Activated CD4-positive, alpha-beta T cell treated with anti-CD3 and anti-CD28 coated beads, Interleukin-2, amount 10 ng/mL, durations not matched to agents 7 days and 5 days (primary cell): ENCODE measurements at places on chromosomes 2 and 18.

DNA sequence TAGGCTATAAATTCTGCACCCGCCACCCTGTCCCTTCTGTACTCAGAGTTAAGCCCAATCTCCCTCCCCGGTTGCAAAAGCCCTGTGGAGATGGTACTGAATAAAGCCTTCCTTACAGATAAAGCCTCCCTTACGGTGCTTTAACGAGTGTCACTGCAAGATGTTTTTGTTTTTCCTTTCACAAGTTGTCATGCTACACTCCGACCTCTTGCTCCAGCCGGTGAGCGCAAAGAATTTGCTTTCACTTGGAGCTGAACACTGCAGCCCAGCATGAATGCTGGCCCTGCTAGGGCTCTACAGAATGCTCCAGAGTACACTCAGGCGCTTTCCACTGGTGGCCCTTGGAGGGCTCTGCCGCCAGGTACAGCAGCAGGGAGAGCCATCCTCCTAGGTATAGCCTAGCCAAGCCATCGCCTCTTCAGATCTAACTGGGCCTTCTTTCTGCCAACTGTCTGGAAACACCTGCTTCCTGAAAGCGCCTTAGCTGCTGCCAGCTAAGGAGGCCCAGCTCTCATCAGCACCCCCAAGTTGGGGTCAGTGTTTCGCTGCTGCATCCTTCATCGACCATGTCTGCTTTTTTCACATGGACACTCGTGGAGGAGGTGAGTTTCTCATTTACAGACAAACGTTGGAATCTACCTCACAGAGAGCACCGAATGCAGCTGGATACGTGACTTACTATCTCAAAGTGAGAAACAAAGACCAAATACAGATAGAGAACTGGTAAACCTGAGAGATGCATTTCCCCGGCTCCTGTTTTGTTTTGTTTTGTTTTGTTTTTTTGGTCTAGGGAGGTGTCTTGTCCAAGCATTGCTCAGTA lies 13.4 kb upstream of the CREG2 start:
- no peak for DNase-seq

GRCh38 chr2:73638429-73638828 lies 3.8 kb downstream of the NAT8 start:
- no peak for DNase-seq

GRCh38 chr2:1586251-1586922 lies 157.9 kb downstream of the PXDN start:
- no peak for DNase-seq

DNA sequence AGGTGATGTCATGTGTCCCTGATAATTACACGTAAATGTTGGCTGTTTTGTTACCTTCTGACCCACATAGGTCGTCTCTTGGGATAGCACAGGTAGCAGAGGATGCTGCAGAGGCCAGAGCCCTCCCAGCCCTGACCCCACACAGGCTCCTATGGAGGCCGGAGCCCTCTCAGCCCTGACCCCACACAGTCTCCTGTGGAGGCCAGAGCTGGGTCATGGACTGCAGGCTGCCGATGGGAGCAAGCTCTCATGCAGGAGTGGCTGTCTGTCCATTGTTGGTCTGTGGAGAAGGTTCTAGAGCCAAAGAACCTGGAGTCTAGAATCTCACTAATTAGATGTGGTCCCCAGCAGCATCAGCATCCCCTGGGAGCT lies 155.5 kb downstream of the LDLRAD4 start:
- DNase-seq: no peak

GRCh38 chr2:234939576-234939975 lies 12.2 kb upstream of the SH3BP4 start:
- DNase-seq: no peak

DNA sequence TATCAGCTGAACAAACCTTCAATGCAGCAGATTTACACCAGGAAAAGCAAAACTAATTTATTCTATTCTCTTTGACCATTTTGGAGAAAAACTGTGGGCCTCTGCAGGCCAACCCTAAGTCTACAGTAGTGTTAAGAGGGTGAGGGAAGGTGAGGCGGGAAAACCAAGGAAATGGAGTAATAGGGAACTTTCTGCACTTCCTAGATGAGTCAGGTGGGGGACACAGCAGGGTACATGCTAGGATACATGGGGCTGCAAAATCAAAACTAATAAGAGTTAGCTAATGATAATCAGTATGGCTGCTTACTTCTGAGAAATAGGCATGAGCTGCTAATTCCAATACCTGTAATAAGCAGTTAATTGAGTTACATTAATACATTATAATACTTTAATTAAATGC lies 66.0 kb upstream of the PGAP1 start:
- DNase-seq: no peak

GRCh38 chr18:58350526-58350925 lies 278.4 kb downstream of the ALPK2 start:
- no peak for DNase-seq

DNA sequence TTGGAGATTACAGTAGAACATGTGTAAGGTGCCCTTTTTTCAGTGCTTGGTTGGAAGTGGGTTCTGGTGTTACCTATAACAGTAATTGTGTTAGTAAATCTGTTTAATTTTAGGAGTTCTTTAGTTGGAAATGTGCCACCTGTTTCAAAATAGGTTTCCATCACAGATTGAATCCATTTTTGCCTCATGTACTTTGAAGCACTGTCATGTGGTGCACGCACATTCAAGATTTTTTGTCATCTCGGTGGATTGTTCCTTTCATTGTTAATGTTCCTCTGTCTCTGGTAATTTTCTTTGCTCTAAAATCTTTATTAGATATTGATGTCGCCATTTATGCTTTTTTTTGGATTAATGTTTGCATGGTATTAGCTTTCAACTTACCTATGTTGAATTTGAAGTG lies 1.3 kb downstream of the ATP9B start:
- DNase-seq: no peak
